CD4-positive, CD25-positive, alpha-beta regulatory T cell (primary cell): ENCODE measurements at places on chromosomes 5 and 9. TPM values are rescaled to one million over a fixed set of nuclear protein-coding genes. Genes with fewer than 3 reads are reported as not detected.

GRCh38 chr9:33662871-33663270, 132.5 kb upstream of the PRSS3 start:
- H3K4me1 ChIP-seq: no peaks in the 10 kb centered on the region
- DNase-seq: no peak
- H3K36me3 ChIP-seq: no peaks in the 10 kb centered on the region
- no peak overlapping the region for H3K4me3 ChIP-seq
- H3K27ac ChIP-seq: no peak overlapping the region

DNA sequence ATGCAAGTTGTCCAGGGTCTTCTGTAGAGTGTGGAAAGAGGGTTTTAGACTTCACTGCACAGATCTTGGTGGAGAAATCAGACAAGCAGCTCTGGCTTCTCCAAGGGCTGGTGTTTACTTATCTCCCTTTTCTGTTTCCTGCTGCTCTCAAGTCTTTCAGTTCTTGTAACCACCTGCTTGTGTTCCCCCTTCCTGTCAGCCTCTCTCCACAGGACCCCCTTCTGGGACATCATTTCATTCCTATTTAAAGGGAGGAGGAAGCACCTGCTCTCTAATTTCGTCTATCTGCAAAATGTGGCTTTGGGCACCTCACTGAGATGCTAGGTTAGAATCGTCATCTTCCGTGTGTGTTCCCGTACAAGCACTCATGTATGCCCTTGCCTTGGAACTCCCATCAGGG, 636.2 kb downstream of the MTRR start:
- no peaks in the 10 kb centered on the region for H3K4me1 ChIP-seq
- no peak overlapping the region for H3K27ac ChIP-seq
- no peak for DNase-seq
- H3K36me3 ChIP-seq: no peaks in the 10 kb centered on the region

DNA sequence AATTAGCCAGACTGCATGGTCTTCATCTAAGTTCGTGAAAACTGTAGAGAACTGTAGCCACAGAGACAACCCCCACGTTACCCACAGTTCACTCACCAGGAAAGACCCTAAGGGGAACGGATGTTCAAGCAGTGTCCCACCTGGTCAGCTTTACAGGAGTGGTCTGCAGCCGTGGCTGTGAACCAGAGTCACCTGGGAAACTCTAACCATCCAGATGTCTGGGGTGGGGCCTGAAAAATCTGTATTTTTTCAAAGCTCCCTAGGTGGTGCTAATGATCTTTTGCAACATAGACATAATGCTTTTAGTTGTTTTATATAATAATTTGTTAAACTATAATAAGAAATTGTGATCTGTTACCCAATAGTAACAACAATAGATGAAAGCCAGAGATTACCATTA, 47.7 kb upstream of the ANGPTL2 start:
- H3K4me1 ChIP-seq: no peaks in the 10 kb centered on the region
- DNase-seq: no peak
- H3K36me3 ChIP-seq: peaks cover 2% of the 10 kb centered on the region
- H3K4me3 ChIP-seq: no peak overlapping the region
- H3K27me3 ChIP-seq: no peaks in the 10 kb centered on the region

GRCh38 chr9:5513966-5514616, 3.8 kb downstream of the PDCD1LG2 start:
- peaks cover 15% of the 10 kb centered on the region for H3K4me1 ChIP-seq
- H3K36me3 ChIP-seq: no peaks in the 10 kb centered on the region
- no peaks in the 10 kb centered on the region for H3K27me3 ChIP-seq
- DNase-seq: no peak

DNA sequence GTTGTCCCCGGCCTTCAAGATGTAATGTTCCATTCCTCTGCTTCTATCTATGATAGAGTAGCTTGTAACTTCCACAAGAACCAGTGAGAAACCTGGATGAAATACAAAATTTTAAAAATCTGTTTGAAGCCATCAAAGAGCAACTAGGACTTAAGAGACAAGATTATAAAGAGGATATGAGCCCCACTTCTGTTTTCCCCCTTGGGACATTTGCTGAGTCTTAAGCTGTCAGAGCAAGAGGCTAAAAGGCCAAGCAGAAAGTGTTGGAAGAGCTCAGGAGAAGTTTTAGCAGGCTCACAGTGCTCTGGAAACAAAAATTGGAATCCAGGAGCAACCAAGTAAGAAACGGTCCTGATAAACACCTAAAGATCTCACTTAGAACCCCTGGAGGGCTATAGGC, 76.1 kb downstream of the ADRB2 start:
- no peak overlapping the region for H3K27ac ChIP-seq

GRCh38 chr5:159894149-159894720, 22.0 kb upstream of the ADRA1B start:
- H3K27me3 ChIP-seq: no peaks in the 10 kb centered on the region
- no peak for DNase-seq
- no peak overlapping the region for H3K4me3 ChIP-seq
- H3K27ac ChIP-seq: no peak overlapping the region
- H3K36me3 ChIP-seq: no peaks in the 10 kb centered on the region
- no peaks in the 10 kb centered on the region for H3K4me1 ChIP-seq

GRCh38 chr9:126497660-126498275, 116.0 kb upstream of the LMX1B start:
- no peak overlapping the region for H3K27ac ChIP-seq
- H3K4me1 ChIP-seq: peaks cover 12% of the 10 kb centered on the region
- H3K36me3 ChIP-seq: no peaks in the 10 kb centered on the region
- no peak for DNase-seq
- H3K27me3 ChIP-seq: no peaks in the 10 kb centered on the region

The EQTN gene
- not detected for total RNA-seq
